ENCODE measurements at places on chromosomes 1 and 21.

- DNase-seq: peak; percentile 78
Observed at GRCh38 chr1:33060579-33061083, 20.3 kb upstream of the AZIN2 start.

- DNase-seq: no peak
Observed at GRCh38 chr1:170410401-170411166, 121.4 kb upstream of the GORAB start.

- peak; percentile 4 for DNase-seq
Observed at GRCh38 chr1:204623365-204623893, 62.1 kb downstream of the LRRN2 start.

DNA sequence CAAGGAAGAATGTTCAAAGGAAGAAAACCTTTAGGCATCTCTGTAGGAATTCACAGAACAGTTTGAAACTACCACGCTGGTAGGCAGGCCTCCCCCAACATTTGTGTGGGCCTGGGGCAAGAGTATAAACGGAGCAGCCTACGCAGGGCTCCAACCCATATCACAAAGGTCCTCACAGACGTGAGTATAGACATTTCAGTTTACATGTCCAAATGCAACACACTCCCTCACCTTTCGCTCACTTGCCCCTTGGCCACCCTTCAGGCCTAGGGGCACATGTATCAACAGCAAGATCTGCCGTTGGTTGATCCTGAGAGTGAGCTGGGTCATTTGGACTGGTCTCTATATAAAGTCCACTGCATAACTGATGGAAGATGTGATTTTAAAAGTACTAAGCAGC is 133.3 kb downstream of the ACBD6 start:
- no peak for DNase-seq

- no peak for DNase-seq
Observed at GRCh38 chr1:173661271-173661670, 8.4 kb downstream of the ANKRD45 start.

DNA sequence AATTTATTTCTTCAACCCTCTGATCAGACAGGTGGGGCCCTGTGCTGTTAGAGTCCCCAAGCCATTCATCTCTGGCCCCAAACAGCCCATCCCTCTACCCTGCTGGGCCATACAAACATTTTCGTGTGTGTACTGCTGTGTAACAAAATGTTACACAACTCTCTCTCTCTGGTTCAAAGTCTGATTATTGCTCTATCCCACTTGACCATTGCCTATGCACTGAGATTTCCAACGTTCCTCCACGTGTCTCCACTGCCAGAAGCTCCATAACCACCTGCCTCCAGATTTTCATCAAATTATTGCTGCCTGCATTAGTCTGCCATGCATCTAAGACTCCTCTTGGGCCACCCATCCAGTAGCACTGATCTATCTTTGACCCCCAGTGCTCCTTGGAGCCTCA is 104.8 kb downstream of the ELAVL4 start:
- no peak for DNase-seq

GRCh38 chr1:118928739-118929554 is 59.2 kb downstream of the TBX15 start:
- no peak for DNase-seq

- no peak for DNase-seq
Observed at GRCh38 chr1:97864615-97865014, 56.2 kb downstream of the DPYD start.

DNA sequence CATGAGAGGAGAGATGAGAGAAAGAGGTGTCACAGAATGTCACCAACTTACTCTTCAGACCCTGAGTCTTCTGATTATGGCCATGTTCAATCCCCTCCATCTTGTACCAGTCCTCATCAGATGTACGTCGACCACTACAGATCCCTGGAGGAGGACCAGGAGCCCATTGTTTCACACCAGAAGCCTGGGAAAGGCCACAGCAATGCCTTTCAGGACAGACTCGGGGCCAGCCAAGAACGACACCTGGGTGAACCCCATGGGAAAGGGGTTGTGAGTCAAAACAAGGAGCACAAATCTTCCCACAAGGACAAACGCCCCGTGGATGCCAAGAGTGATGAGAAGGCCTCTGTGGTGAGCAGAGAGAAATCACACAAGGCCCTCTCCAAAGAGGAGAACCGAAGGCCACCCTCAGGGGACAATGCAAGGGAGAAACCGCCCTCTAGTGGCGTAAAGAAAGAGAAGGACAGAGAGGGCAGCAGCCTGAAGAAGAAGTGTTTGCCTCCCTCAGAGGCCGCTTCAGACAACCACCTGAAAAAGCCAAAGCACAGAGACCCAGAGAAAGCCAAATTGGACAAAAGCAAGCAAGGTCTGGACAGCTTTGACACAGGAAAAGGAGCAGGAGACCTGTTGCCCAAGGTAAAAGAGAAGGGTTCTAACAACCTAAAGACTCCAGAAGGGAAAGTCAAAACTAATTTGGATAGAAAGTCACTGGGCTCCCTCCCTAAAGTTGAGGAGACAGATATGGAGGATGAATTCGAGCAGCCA is 8.0 kb downstream of the ELOA start:
- no peak for DNase-seq

GRCh38 chr1:32763221-32763620 is 53.9 kb downstream of the YARS1 start:
- DNase-seq: no peak

- peak; percentile 4 for DNase-seq
Observed at GRCh38 chr1:85934516-85934915, 222.1 kb downstream of the COL24A1 start.

DNA sequence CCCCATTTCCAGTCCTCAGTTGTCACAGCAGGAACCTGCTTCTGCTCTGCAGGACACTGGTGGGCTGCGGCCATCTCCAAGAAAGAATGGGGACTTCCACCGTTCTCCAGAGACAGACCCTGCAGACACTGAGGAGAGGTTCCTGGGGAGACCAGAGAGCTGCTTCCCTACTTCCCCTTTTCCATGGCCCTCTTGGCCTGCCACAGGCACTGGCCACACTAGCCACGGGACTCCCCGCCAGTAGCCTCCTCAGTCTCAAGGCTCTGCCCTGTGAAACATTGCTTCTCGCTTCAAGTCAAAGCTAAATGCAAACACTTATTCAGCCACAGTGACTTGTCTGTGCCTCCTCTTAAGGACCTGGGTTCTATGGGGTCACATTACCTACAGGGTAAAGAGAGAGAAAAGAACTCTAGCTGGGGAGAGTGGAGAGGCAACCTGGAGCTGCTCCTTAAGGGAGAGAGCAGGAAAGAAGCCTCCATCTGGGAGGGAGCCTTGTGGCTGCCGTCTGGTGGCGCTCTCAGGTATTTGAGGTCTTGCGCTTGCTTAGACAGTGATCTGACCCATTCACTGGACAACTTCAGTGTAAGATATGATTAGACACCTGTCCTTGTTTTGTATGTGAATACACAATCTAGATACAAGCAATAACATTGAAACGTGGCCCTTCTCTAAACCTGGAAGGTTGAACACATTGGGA is 5.4 kb upstream of the SLAMF8 start:
- peak; percentile 7 for DNase-seq

DNA sequence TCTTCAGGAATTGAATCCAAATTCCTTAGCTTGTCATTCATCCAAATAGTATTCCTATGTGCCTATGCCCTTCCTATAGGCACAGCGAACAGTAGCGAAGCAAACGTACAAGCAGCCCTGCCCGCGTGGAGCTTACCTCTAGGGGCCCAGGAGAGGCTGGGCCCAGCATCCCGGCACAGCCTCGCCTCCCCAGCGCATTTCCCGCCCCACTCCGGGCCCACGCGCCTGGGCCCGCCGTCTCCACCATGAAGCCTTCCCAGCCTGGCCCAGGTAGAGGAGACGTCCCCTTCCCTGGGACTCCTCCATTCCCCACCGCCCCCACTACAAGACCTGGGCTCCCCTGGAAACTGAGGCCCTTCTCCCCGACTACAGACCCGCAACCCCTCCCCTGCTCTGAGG is 245 bp upstream of the TMEM269 start:
- DNase-seq: no peak

DNA sequence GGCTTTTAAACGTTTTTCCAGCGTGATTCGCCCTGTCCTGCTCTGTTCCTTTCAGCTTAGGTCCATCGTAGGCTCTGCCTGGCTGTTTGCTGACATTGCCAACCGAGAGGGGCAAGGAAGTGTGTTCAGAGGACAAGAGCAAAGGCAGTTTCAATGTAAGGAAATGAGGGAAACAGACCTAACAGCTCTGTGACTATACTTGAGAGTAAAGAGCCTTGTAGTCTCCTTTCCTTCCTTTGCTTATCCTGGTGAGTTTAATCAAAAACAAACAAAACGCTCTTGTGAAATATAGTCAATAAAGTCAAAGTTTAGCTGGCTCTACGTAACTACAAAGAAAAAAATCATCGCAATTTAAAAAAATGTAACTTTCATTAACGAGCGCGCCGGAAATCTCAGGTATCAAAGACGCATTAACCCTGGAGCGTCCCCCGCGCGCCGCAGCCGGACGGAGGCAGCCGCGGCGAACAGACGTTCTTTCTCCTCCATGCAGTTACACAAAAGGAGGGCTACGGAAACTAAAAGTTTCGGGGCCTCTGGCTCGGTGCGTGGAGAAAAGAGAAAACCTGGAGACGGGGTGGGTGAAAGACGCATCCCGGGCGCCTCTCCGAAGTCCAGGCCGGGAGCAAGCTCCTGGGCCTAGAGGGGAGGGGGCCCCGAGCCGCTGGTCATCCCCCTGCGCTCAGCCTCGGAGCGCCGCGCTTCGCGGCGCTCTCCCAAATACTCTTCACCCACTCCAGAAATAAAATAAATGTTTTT is 617 bp upstream of the ADGRL2 start:
- peak; percentile 24 for DNase-seq

- no peak for DNase-seq
Observed at GRCh38 chr1:54543729-54544496, 4.1 kb upstream of the ACOT11 start.

GRCh38 chr21:41966041-41966833 is 12.4 kb upstream of the C2CD2 start:
- DNase-seq: no peak

GRCh38 chr1:185474440-185475149 is 157.6 kb upstream of the IVNS1ABP start:
- DNase-seq: no peak

- no peak for DNase-seq
Observed at GRCh38 chr1:192629612-192630011, 6.3 kb upstream of the RGS13 start.

GRCh38 chr21:39350094-39351005 is 1.5 kb upstream of the HMGN1 start:
- DNase-seq: no peak

GRCh38 chr1:230696722-230697437 is 17.0 kb downstream of the AGT start:
- DNase-seq: no peak

- no peak for DNase-seq
Observed at GRCh38 chr1:10830961-10831668, 34.7 kb upstream of the CASZ1 start.

DNA sequence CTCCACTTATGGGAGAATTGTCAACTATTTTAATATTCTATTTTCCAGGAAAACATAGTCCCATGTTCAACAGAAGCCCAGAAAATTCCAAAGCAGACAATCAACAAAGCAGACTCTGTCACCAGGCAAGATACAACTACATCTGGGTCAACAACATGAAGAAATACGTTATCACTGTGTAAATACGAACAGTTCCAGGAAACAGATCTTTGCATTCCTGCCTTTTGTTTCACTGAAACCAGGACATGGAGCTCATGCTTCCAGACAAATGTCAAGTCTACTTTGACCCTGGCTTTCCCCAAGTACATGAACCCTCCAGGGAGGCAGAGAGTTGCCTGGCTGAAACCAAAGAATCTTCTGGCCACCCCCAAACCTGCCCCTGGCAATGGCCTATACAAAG is 106.7 kb downstream of the SETD4 start:
- DNase-seq: no peak

GRCh38 chr21:37358397-37358796 is 8.2 kb upstream of the DYRK1A start:
- DNase-seq: no peak

GRCh38 chr1:157418659-157419058 is 133.7 kb downstream of the FCRL5 start:
- DNase-seq: no peak

Measured in AG04450 (cell line).